ENCODE measurements at places on chromosomes 7 and 10. TPM values are rescaled to one million over a fixed set of nuclear protein-coding genes. Genes with fewer than 3 reads are reported as not detected.

GRCh38 chr7:151244196-151244840 lies 4.2 kb downstream of the SMARCD3 start:
- DNase-seq: peak; percentile 48

- no peak for DNase-seq
Measured at GRCh38 chr10:122986335-122986734, 6.1 kb downstream of the PSTK start.

GRCh38 chr7:156511426-156511825 lies 129.1 kb upstream of the RNF32 start:
- no peak for DNase-seq

GRCh38 chr10:103781329-103782061 lies 73.9 kb downstream of the SH3PXD2A start:
- no peak for DNase-seq

DNA sequence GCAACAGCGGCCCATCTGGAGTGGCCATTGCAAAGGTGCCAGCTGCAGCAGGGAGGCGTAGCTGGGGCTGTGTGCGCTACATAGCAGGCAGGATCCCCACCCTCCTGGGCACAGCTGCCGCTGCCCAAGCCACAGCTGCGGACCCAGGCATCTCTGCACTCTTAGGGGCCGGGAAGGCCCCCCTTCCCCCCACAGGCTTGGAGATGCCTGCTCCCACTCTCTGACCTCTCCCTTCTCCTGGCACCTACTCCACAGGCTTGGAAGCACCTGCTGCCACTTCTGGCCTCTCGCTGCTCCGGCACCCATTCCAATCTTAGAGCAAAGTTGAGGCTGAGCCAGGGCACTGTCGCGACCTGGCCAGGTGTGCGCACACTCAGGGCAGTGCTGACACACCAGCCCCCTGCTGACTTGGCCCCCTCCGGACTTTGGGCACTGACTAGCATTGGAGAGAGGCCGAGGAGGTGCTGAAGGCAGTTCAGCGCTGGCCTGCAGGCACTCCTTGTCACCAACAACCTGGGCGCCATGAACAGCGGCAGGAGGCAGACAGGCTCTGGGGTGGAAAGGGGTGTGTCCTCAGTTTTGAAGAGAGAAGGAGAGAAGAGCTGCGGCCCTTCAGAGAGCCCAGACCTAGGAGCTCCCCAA lies 18.4 kb downstream of the RBM48 start:
- DNase-seq: peak; percentile 66

GRCh38 chr7:95396136-95397032 lies at the start of gene PON3:
Gene PON3 (minus strand): TSS chr7:95396375. CDS start chr7:95396350, 25 bp downstream.
- peak; percentile 69 for DNase-seq

DNA sequence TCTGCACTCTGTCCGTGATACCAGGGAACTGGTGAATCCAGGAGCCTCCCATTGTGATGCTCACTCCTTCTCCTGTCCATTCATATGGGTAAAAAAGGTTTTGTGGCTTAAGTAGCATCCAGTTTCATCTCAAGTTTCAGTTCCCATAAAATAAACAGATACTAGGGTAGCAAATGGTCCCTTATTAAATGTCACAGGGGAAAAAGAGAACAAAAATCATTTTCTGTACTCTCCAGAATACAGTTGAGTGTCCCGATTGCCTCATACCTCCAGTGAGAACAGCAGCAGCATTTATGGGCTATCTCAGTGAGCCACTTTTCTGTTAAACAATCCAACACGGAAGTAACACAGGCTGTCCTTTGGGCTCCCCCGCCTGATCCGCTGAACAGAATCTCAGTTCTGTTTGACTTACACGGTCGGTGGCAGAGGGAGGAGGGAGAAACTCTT lies 179.6 kb downstream of the CELF2 start:
- no peak for DNase-seq

DNA sequence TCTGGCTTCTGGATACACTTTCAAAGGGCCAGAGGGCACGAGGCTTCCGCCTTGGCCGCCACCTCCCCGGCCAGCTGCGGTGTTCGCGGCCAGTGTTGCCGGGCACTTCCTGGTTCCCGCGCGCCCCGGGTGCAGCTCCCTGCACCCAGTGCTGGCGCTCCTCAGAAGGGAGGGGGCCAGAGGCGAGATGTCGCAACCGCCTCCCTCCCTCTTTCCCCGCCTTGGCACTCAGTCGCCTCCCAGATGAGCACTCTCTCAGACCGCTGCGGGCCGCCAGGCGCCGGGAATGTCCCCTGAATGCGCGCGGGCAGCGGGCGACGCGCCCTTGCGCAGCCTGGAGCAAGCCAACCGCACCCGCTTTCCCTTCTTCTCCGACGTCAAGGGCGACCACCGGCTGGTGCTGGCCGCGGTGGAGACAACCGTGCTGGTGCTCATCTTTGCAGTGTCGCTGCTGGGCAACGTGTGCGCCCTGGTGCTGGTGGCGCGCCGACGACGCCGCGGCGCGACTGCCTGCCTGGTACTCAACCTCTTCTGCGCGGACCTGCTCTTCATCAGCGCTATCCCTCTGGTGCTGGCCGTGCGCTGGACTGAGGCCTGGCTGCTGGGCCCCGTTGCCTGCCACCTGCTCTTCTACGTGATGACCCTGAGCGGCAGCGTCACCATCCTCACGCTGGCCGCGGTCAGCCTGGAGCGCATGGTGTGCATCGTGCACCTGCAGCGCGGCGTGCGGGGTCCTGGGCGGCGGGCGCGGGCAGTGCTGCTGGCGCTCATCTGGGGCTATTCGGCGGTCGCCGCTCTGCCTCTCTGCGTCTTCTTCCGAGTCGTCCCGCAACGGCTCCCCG lies at the start of gene FFAR4:
FFAR4 (plus strand) TSS at position 231 of the 842 bp plus-strand sequence; CDS start at position 287, 56 bp downstream.
- DNase-seq: peak; percentile 89

Gene TACC2
- 349 TPM for total RNA-seq

Gene SLC39A12
- total RNA-seq: not detected

Gene SLC26A3
- total RNA-seq: not detected

Gene HMX3
- total RNA-seq: not detected

Gene GIMAP1
- total RNA-seq: 13.5 TPM

Gene LGI1
- total RNA-seq: not detected
